Dorsolateral prefrontal cortex (tissue), 122 donors: ENCODE measurements at places on chromosomes 5 and 9.

DNA sequence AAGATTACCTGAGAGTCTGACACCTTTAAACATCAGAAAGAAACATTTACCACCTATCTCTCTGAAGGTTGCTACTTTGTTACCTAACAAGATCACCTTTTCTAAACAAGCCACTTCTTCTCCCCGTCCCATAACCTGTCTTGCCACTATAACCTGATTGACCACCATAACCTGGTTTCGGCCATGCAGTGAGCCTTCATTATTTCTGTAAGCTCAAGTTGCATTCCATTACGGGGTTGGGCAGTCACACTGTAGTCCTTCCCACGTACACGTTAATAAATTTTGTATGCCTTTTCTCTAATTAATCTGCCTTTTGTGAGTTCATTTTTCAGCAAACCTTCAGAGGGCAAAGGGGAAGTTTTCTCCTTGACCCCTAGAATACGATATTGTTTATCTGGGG, 28.0 kb upstream of the CCNG1 start:
- no peak for DNase-seq

DNA sequence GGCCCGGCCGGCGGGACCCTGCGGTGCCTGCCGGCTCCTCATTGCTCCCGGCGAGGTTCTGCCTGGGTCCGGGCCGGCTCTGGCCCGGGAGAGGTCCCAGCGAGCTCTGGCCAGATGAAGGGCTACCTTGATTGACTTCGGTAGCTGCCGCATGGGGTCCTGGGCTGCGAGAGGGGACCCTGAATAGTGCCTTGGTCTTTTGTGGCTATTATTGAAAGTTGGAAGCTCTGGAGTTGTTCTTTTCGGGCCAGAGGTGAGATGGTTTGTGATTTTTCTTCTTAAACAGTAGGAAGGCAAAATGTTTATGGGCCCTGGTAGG, 635 bp downstream of the NAA35 start:
- no peak for DNase-seq

GRCh38 chr9:3331801-3332200, 194.0 kb downstream of the RFX3 start:
- no peak for DNase-seq

- no peak for DNase-seq
Observed at GRCh38 chr5:145859897-145860296, 12.9 kb downstream of the GRXCR2 start.

- no peak for DNase-seq
Observed at GRCh38 chr9:129962889-129963703, 79.9 kb downstream of the FNBP1 start.

GRCh38 chr5:179906795-179907555, 722 bp downstream of the TBC1D9B start:
- DNase-seq = no peak

DNA sequence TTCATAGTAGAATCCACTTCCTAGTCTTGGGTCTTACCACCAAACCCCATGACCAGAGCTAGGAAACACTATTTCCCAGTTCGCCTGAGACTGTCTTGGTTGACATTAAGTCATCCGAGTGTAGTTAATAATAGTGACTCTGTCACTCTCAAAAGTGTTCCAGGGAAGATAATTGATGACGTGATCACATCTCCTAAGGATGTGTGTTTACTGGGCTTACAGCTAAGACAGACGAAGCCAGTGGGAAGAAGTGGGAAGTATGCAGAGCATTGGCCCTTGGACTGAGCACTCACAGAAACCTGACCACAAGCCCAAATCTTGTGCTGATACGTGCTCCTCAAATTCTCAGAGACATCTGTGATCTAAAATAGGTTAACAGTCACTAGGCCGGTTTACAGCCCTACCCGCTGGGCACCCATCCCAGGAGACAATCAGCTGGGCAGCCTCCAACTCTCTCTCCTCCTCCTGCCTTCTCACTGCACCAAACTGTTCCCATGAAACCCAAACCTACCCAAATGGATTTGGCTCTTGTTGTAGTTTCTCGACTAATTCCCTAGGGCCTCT, 316.6 kb downstream of the TLE1 start:
- DNase-seq = no peak

DNA sequence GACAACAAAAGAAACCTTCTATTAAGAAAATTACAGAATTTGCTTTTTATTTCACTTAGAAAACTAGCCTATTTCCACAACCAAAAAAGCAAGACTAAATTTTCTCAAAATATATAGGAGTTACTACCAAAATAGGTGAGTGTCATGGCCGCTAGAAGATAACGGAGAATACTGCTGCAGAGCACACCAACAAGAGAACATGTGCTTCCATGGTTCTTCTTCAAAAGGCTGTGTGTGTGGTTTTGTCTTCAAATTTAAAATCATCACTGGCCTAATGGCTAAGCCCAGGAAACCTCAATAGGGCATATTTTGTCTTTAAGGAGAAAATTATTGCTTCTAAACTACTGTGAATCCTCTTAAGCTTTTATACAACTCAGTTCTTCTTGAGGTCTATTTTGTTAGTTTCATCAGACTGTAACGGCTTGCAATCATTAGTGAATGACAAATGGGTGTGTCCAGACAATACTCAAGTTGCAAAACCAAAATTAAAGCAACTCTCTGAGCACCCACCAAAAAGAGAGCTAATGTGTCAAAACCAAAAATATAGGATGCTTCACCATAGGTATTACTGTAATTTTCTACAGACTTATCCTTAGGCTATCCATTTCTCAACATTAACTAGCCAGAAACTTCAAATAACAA, 3.3 kb downstream of the SETX start:
- no peak for DNase-seq
